Brain (organoid and tissue), 16 donors: ENCODE measurements at places on chromosomes 4 and X. TPM values are rescaled to one million over a fixed set of nuclear protein-coding genes. Genes with fewer than 3 reads are reported as not detected.

The HTR2C gene
- 0.07 TPM for polyA plus RNA-seq

The ZNF674 gene
- 0.83 TPM for polyA plus RNA-seq

The EIF2S3 gene
- 55.8 TPM for polyA plus RNA-seq

The HS3ST1 gene
- 3.4 TPM for polyA plus RNA-seq

The PCGF3 gene
- 27.6 TPM for polyA plus RNA-seq

The DMRTC1 gene
- polyA plus RNA-seq: 0.83 TPM

The CNGA1 gene
- not detected for polyA plus RNA-seq

The TEX13C gene
- polyA plus RNA-seq: not detected

The SULT1B1 gene
- 0.27 TPM for polyA plus RNA-seq

The GPR34 gene
- polyA plus RNA-seq: 1.7 TPM

The FGB gene
- 2.1 TPM for polyA plus RNA-seq

The FATE1 gene
- polyA plus RNA-seq: 0.75 TPM

The SERPINA7 gene
- polyA plus RNA-seq: not detected

DNA sequence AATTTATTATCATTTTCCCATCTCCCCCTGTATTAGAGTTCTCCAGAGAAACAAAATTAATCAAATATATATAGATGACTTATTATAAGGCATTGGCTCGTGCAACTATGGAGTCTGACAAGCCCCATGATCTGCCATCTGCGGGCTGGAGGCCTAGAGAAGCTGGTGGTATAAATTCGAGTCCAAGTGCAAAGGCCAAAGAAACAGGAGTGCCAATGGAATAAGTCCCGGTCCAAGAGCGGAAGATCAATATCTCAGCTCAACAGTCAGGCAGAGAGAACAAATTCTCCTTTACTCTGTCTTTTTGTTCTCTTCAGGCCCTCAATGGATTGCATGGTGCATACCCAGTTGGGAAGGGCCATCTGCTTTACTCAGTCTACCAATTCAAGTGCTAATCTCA, 178.8 kb downstream of the NWD2 start:
- DNase-seq: no peak

- DNase-seq: no peak
Observed at GRCh38 chrX:102976286-102976685, 39.2 kb downstream of the RAB40AL start.

DNA sequence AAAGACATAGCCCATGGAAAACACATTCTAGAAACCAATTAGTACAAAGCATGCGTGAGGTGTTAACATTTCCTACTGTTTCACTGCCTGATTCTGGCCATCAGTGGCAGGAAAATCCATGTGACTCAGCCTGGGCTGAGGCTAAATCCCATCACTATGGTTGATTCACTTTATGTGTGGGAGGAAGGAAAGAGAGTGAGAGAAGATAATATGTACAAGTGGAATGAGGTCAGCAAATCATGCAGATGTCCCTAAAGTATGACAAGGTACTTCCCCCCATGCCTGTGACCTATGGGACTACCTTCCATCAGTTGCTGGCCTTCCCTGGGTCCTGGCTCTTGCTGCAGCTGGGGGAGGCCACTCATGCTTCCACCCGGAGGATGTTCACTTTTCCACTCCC, 64.2 kb upstream of the MAP3K15 start:
- no peak for DNase-seq

GRCh38 chr4:53315300-53315699, 50.6 kb downstream of the SCFD2 start:
- DNase-seq: peak; percentile 9

- no peak for DNase-seq
Observed at GRCh38 chrX:30270639-30271038, 23.7 kb downstream of the MAGEB1 start.

GRCh38 chrX:116272322-116272721, 101.8 kb downstream of the AGTR2 start:
- DNase-seq: no peak

DNA sequence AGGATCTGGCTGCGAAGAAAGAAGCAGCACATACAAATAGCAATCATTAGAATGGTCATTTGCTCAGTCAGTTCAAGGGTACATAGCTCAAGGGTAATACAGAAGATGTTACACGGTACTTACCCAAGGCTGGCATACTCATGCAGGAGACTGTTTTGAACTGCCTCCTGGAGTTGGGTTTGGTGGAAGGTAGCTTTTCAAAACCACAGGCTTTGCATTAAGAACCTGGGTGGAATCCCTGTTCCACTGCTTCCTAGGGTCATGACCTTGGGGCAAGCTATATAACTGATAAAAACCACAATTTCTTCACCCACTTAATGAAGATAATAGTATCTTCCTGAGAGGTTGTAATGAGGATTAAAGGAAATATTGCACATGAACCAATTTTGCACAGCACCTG, 36.5 kb downstream of the TBC1D9 start:
- DNase-seq: no peak

- DNase-seq: no peak
Observed at GRCh38 chr4:2944586-2945526, 18.4 kb downstream of the NOP14 start.

DNA sequence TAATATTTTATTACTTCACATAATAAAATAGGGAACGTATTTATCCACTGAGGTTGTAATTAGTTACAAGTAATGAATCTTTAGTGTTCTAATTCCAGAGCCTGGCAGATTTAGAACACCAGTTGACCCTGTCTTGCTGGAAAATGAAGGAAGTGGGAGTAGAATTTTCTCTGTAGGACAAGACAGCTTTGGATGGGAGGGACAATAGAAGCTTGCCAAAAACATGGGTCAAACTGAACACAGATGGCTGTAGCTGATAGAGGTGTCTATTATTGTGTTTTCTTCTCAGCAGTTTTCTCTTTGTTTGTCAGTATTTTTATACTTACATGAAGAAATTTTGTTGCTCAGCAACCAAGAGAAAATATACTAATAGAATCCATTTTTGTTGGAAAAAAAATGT, 20.2 kb downstream of the FAT4 start:
- DNase-seq: no peak

- no peak for DNase-seq
Observed at GRCh38 chrX:99705701-99706100, 704.4 kb downstream of the PCDH19 start.

GRCh38 chr4:33923469-33923868, 2320.8 kb downstream of the ARAP2 start:
- no peak for DNase-seq

GRCh38 chr4:114040319-114041116, 61.1 kb upstream of the ARSJ start:
- no peak for DNase-seq

DNA sequence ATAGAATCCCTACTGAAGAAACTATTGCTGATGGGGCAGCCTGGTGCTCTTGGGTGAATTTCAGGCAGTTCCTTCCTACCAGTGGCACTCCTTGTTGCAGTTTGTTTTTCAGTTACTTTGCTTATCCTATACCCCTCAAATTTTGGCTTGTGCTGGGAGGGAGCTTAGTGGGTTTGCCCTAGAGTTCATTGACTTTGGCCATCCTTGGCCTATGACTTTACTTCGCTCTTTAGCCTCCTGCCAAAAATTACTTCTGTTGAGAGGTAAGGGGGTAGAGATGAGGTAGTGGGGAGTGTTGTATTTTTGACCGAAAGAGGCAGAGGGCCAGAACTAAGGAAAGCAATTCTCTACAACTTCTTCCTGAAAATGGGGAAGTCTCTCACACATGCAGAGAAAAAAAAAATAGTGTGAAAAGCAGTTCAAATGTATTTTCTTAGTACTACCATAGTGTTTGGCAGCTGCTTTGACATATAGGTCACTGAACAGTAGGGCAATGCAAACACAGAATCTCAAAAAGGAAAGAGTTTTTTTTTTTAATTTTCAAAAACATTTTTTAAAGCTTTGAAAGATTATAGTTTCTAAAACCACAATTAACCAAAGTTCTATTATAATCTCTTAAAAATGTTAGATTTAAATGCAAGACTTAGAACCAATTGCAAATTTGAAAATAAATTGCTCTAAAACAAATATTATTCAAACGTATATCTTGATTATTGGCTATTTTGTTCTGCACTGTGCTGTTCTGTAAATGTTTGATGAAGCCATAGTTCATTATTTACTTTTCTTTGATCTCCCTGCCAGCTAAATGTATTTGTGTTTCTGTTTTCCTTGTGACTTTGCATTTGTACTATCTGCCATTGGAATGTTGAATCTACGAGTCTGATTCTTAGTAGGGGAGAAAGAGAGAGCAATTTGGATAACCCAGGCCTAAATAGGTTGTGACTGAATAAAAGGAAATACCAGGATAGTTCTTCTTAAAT, 73.6 kb downstream of the DCK start:
- DNase-seq: no peak

DNA sequence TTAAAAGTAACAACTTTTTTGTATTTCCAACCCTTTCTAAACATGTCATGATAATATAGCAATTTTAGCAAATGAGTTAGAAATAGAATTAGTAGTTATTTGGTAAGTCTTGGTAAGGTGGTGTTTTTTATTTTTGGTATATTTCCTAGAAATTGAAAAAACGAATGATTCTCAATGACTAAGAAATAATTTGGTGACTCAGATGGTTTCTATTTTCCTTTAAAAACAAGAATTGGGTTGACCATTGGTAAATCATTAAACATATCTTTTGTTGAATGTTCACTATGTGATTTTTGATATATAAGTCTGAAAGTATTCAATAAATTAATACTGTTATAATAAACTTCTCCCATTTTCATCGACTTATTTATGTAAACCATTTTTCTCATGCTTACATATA, 206.2 kb upstream of the BANK1 start:
- no peak for DNase-seq

- no peak for DNase-seq
Observed at GRCh38 chrX:47221756-47222155, 3.3 kb downstream of the CDK16 start.

DNA sequence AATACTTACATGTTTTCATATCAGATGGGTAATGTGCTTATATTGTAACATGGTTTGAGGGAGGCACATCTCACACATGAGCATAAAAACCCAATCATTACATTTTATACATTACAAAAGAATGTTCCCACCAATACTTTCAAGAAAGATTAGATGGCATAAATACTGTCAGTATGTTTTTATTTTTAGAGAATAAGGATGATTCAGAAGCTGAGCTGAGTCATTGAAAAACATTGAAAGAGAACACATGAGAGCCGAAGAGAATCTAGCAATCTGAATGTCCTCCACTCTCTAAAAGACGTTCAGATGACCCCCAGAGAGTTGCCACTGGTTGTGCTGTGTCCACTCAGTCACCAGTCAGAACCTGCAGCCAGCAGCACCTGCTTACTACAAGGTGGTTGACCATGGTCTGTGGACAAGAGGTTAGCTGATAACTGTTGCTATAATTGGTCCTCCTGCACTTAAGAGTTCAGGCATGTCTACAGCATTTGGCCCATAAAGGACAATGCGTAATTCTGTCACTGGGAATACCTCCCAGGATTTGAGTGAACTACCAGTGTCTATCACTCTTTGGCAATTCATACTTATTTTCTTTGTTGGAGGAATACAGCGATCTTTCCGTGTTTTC, 382.2 kb upstream of the IGFBP7 start:
- DNase-seq: no peak

DNA sequence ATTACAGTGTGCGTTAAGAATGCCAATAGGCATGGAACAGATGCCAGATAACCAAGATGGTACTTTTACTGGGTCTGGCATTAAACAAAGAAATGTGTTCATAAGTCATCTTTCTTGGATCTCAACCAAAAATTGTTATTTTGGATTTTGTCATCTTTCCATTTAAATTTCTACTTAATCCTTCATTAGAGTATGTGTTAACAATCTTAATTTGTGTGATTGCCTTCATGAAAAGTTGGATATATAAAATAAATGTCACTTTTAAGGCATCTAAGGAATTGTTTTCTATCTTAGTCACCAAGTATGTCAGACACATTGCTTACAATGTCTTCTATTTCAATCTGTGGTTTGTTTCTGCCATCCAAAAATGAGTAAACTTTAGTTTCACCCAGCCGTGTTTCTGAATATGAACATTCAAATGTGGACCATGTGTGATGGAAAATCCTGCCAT, 87.5 kb downstream of the PALLD start:
- DNase-seq: no peak

DNA sequence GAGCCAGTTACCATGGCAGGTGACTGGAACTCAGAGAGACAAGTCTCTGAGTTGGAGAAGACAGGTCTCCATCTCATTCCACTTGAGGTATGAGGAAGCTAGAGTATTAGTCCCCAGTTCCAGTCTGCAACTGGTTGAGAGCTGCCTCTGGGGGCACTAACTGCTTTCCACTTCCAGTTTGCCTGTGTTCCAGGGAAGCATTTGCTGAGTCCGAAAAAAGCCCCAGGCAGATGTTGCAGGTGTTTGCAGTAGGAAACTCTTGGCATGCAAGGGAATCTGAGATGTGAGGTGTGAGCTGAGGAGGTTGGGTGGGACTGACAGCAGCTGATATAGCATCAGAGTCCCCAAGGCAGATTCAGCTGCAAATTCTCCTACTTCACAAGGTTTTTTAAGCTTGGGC, 272.2 kb upstream of the CASK start:
- DNase-seq: no peak

- DNase-seq: no peak
Observed at GRCh38 chr4:88381123-88381522, 2.5 kb downstream of the HERC6 start.

DNA sequence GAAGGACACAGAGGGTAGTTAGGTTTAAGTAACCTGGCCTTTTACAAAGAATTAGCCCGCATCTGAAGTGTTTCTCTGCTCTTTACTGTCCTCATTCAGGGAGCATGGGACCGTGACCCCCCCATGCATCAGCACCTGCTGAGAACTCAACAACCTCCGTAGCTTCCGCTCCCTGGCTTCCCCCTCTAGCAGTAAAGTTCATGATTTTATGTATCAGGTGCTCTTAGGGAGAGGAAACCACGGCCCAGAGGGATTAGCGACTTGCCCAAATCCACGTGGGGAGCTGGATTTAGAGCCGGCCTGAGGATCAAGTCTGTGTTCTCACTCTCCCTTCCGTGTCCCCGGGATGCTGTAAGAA, 284.6 kb upstream of the GATB start:
- DNase-seq: no peak

- DNase-seq: no peak
Observed at GRCh38 chr4:2689825-2690700, 66.1 kb downstream of the TNIP2 start.

GRCh38 chr4:103934178-103934789, 214.5 kb upstream of the TACR3 start:
- DNase-seq: peak; percentile 80

DNA sequence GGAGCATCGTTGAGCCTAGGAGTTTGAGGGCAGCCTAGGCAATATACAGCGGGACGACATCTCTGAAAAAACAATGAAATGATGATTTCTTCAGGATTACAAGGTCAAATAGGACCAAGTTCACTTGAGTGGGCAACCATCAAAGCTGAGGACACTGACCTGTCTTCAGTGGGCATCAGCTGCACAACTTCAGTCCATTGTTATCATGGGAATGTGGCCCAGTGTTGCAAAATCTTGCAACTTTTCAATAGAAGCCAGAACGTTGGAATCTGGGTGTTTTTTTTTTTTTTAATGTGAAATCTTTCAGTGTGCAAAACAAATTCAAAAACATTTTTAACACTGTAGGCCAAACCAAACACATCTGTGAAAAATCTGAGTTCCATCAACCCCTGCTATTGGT, 155.4 kb upstream of the PLAC1 start:
- DNase-seq: no peak
